ENCODE measurements at places on chromosomes 16 and 17.

DNA sequence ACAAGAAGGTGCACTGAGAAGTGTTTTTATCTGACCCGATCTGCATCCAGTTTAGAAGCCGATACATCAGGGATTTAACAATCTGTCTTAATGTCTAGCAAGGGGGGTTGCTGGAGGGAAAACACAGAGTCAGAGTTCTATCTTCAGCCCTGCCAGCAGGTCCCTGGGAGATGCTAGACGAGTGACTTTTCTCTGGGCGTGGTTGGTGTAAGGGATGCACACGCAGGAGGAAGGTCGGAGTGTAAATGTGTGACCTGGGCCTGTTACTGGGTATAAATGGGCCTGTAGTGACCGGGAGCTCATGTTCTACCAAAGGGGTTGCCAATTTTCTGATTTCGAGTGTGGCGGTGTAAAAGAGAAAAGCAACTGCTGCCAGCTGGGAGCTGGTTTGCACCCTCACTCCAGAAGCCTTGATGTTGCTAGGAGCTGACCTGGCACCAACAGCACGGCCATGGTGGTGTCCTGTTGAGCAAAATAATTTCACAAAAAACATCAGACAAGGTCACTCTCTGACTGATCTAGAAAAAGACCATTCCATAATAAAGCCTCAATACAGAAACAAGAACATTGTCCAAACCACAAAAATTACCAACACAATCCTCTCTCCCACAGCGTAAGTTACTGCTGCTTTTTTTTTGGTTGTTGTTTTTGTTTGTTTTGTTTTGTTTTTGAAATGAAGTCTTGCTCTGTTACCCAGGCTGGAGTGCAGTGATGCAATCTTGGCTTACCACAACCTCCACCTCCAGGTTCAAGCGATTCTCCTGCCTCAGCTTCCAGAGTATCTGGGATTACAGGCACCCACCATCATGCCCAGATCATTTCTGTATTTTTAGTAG lies 1.3 kb upstream of the KCTD13 start:
- no peak for DNase-seq

GRCh38 chr16:67964477-67965131 lies 3.8 kb downstream of the SLC12A4 start:
- DNase-seq = no peak

DNA sequence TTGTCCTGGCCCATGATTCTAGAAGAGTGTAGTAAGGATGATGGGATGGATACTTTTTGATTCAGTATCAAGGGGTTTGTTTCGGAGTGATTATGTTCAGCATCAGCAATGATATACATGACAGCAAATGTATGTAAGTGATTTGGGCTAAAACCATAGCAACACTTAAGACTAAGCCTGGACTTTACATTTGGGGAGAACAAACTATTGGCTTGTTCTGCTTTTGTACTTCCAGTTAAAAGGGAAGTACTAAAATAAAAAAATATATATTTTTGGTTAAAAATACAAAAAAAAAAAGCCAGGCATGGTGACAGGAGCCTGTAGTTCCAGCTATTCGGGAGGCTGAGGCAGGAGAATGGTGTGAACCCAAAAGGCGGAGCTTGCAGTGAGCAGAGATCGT lies 20.5 kb upstream of the DHX8 start:
- no peak for DNase-seq

DNA sequence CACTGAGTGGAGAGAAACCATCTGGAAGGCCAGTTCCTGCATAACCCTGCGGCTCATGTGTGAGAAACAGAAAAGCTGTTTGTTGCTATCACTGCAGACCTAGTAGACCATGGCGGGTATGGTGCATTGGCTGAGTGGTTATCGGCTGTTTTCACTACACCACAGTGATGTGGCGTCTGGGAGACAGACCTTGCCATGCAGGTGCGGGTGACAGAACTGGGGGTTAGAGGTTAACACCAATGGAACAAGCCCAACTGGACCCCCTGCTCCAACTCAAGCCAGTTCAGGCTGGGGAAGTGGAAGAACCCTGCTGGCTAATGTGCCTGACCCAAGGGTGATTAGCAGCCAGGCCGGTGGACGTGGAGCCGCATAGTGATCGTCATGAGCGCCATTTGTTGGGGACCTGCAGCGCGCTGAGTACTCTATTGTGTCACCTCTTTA lies 91.9 kb downstream of the IRF8 start:
- DNase-seq = peak; percentile 47

DNA sequence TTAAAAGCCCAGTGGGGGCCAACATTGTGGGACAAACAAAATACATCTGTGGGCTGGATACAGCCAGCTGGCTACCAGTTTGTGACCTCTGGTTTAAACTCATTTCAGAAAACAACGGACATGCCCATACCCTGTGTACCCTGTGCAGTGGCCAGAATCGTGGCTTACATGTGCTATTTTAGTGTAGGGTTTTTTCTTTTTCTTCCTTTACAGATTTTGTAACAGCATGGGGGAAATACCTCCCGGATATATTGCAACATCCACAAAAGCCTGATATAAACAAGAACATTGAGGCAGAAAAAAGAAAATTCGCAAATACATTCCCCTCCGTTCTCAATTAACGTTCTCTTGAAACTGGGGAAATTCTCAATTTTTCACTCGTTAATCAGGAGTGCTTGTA lies 7.3 kb downstream of the HS3ST4 start:
- no peak for DNase-seq

DNA sequence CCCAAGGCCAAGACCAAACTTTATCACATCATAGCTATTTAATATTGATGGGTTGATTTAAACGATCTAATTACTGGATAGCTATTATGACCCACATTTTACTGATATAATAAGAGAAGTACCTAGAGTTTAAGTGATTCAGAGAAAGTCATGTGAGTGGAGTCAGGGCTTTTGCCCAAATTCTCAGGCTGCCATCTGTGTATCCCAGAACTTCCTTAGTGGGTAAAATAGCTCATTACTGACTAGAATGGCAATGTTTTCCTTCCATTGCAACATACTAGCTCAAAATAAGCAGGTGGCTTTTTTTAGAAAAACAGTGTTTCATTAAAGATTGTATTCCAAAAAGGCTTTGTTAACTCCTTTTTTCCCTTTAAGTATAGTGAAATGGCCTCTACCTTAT lies 113.9 kb upstream of the MAF start:
- no peak for DNase-seq

GRCh38 chr16:57185446-57185944 lies 344 bp downstream of the PSME3IP1 start:
- DNase-seq = peak; percentile 73

- no peak for DNase-seq
Measured at GRCh38 chr17:17205368-17206123, 587 bp downstream of the PLD6 start.

DNA sequence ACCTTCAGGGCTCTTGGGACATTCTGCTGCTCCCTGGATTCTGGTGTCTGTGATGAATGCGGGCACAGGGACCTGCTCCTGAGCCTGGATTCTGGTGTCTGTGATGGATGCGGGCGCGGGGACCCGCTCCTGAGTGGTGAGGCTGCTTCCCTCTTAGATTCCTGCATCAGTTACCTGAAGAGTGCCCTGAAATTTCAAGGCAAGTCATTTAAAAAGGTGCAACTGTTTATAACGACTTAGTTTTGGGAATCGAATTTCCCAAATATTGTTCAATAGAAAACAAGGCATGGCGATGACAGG lies 7.0 kb downstream of the TMEM204 start:
- DNase-seq = no peak

DNA sequence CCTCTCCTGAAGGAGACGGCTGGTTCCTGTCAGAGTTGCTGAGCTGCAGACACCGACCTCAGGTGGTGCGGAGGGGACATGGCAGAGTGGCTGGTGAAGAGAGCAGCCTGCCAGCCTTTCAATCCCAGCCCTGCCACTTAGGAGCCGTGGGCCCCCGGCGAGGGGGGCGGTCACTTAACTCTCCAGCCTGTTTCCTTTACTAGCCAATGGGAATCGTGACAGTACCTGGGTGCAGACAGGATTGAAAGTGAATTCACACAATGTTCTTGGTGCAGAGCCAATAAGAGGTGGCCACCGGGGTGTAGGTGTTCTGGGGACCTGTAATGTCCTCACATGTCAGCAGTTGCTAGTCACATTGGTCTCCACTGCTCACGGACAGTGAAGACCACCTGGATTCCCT lies 13.5 kb downstream of the ACE start:
- no peak for DNase-seq

DNA sequence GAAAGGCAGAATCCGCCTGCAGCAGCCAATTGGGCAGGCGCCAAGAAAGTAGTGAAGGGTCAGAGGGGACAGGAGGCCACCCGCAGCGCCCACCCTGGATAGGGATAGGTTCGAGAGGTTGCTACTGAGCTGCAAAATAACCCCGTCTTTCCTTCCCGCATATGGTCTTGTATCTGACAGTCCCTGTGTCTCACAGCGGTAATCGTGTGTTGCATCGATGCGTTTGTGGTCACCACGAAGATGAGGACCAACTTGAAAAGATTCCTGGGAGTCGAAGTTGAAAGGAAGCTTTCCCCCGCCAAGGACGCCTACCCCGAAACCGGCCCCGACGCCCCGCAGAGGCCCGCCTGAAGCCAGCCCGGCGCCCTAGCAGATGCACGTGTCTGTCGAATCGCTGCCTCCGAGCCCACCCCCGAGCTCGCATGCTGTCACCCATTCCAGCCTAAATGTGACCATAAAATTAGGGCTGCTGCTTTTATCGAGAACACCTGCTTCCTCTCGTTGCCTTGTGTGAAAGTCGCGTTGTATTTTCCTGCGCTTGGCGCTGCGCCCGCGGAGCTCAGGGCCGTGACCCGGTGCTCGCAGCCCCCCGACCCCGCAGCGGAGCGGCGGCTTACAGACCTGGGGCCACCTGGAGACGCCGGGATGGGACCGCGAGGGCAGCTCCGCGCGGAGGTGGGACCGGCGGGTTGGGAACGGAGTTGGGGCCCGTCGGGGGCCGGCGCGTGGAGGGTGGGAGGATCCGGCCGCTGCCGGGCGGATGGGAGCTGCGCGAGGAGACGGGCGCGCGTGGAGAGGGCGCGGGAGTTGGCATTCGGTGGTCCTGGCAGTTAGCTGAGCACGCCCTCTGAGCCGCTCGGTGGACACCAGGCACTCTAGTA lies at the start of gene CMTM2:
Gene CMTM2, plus strand, starts transcription at position 813 of the 881 bp plus-strand sequence. CDS start 145 bp downstream, outside the sequence.
- DNase-seq = no peak

GRCh38 chr17:38534498-38534885 lies 71.3 kb downstream of the SRCIN1 start:
- no peak for DNase-seq

DNA sequence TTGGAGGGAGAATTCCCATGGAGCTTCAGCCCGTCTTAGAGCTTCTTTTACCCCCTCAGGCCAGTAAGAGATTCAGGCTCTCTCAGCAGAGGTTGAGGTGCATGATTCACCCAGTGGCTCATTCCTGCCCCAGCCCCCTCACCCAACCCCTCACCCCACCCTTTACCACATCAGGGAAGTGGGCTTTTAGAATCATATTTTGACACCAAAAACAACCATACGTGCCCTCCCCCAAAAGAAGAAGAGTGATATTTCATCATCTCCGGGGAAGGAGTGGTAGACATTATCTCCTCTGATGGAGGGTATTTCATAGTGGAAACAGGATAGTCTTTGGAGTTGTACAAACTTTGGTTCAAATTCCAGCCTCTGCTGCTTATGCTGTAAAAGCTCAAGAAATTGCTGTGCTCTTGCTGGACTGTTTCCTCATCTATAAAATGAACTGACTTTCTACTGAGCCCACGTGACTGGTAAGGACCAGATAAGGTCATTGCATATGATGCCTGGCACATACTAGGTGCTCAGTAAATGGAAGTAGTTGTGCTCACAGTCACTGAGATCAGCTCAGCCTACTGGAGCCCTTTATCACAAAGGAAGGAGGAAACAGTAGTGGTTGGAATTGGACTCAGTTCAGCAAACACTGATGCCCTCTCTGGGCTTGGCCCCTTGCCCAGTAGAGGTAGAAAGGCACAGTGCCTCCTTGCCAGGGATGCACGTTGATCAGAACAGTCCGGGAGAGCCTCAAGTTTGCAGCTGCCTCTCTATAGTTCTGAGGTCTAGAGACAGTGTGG lies 18.3 kb upstream of the CCL5 start:
- no peak for DNase-seq
